Substantia nigra (tissue), 51 donors: ENCODE measurements at places on chromosomes 4 and X.

- no peak for DNase-seq
Measured at GRCh38 chr4:128322311-128322710, 34.7 kb upstream of the PGRMC2 start.

DNA sequence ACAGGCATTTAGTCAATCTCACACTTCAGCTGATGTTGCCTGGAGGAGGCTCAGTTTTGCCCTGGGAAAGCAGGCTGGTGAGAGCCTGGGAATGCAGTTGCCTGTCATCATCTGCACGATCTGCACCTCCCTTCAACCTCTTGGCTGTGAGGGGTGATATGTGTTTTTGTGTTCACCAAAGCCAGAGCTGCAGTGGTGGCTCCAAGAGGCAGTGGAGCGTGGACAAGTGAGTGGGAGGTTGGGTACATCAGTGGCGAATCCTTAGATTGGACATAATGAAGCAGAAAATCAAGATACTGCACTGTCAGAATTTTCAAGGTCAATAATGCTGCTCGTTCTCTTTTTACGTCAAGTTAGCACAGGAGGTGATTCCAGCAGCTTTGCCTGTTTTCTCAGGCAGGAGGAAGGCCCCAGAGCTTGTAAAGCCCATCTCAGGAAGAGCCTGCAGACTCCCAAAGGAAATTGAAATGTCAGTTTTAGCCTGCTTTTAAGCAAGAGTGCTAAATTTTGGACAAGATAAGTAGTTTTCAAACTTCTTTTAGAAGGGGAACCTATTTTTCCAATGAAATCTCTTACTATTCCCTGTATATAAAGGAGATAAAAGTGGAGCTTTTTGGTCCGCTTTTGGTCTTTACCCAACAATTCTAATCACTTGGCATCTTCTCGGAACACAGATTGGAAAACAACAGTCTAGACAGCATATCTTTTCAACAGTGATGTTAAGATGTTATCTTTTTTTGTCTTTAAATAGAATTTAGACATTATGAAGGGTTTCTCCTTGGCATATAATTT lies 92.8 kb downstream of the FRAS1 start:
- DNase-seq = no peak

GRCh38 chr4:129905256-129905655 lies 809.3 kb downstream of the C4orf33 start:
- no peak for DNase-seq

DNA sequence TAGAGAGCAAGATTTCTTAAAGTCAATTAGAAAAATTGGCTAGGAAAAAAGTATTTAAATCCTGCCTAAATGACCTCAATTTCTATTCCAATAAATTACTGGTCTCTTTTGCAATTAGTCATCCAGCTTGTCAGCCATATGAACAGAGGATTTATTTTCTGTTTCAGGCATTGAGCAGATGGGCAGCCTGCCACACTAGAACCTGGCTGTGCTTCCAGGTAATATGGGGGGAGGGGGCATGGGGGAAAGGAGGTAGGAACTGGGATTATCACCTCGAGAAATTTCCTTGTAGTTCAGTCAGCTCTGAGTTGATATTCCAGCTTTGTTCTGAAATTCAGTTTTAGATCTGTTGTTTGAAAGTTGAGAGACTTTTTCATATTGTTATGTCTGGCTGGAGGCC lies 206.3 kb upstream of the LCORL start:
- DNase-seq = no peak

DNA sequence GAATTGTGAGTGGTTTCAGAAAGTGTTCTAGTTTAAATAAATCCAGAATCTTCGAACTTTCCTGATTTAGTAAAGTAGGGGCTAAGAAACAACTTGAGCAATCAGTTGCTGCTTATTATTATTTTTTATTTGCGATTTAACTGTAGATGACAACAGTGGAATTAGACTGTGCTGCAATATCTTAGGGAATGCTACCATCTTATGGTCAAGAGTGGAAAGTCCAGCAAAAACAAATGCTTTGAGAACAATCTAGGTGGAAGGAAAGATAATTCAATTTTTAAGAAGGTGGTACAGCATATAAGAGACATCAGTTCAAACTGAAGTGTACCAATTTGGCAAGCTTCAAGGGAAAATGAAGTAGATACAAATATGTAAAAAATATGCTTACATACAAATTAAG lies 73.3 kb downstream of the CYLC1 start:
- no peak for DNase-seq

GRCh38 chr4:55125763-55126541 lies 557 bp upstream of the KDR start:
- no peak for DNase-seq

- DNase-seq = no peak
Measured at GRCh38 chr4:20403290-20403689, 151.6 kb downstream of the SLIT2 start.

DNA sequence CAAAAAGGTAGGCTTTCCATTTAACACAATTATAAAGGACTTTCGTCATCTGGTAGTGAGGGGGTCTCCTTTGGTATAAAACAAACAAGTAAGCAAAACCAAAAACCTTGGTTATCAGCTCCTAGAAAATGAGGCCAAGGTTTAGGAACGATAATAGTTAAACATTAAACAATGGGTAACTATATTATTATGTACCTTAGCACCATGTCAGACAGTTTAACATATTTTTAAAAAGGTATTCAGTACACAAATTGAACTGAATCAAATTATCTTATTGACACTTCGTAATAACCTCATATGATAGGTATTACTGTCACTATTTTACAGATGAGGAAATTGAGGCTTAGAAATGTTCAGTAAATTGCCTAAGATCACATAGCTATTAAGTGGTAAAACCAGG lies 32.1 kb upstream of the RAB9B start:
- no peak for DNase-seq

DNA sequence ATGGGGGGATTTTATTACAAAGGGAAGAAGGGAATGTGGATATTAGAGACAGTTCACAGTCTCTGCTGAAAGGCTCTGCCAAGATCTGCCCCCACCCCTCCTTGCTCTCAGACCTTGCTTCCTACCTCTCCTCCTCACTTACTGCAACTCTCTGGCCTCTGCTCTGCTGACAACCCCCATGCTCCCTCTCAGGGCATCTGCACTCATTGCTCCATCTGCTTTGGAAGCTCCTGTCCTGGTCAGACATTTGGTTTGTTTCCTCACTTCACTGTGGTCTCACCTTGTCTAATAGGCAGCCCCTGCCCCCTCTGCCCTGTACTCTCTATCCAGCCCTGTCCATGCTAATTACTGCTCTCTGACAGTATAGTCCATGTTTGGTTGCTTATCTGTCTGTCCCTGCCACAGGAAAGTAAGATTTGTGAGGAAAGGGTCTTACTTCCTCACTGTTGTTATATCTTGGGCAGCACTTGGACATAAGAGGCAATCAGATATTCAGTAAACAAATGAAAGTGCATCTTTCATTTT lies 189.3 kb downstream of the PTTG2 start:
- DNase-seq = no peak

GRCh38 chr4:156559346-156559745 lies 412.3 kb downstream of the PDGFC start:
- no peak for DNase-seq

DNA sequence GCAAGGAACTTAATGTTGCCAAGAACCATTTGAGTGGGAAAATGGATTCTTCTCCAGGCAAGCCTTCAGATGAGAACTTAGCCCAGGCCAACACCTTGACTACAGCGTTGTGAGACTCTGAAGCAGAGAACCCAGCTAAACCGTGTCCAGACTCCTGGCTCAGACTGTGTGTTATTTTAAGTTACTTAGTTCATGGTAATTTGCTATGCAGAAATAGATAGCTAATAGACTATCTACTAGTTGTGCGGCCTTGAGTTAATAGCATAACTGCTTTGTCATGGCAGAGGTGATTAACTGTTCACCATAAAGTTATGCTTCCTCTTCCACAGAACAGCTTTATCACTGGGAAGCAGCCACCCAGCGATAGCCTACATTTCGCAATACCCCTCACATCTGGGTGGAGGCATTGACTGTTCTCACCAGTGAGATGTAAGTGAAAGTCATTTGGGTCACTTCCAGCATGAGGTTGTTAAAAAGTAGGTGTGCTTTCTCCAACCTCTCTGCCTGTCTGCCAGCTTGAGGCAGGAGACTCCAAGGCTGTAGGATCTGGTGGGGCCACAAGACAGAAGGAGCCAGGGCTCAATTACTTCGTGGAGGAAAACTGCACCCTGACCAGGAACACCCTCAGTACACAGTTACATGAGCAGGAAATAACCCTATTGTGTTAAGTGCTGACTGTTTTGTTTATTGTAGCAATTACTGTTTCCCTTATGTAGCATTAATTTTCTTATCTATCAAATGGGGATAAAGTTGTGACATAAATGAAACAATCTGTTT lies 94.2 kb downstream of the GPAT3 start:
- no peak for DNase-seq

DNA sequence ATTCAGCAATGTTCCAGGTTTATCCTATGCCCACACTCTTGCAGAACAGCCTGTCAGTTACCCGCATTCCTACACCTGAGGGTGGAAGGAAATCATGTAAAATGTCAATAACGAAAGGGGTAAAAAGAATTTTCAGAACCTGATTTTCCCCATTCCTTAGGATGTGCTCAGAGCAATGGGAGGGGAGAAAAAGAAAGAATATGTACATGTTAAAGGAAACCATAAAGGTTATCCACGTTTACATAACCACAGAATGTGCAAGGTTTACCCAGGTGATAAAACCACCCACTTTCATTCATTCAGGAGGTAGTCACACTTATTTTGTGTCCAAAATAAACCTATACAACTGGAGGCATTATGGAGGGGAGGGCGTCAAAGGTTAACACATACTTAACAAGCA lies 335.5 kb downstream of the ZNF674 start:
- no peak for DNase-seq

GRCh38 chr4:99052902-99053301 lies 35.7 kb downstream of the ADH5 start:
- no peak for DNase-seq

- no peak for DNase-seq
Measured at GRCh38 chr4:186845137-186845842, 121.6 kb upstream of the FAT1 start.

GRCh38 chr4:10123227-10124101 lies 6.9 kb upstream of the WDR1 start:
- DNase-seq = no peak

- DNase-seq = no peak
Measured at GRCh38 chrX:2698604-2699003, 7.5 kb downstream of the CD99 start.

GRCh38 chr4:1021386-1022050 lies 10.1 kb downstream of the FGFRL1 start:
- DNase-seq = no peak

DNA sequence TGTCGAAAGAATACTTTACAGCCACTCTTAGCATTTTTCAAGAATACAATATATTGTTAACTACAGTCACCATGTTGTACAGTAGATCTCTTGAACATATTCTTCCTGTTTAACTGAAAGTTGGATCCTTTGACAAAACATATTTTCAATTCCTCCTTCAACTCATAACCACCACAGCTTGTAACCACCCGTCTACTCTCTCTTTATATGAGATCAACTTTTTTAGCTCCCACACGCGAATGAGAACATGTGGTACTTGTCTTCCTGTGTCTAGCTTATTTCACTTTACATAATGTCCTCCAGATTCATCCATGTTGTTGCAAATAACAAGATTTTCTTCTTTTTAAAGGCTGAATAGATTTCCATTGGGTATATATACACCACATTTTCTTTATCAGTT lies 338.3 kb upstream of the IGFBP7 start:
- DNase-seq = no peak

DNA sequence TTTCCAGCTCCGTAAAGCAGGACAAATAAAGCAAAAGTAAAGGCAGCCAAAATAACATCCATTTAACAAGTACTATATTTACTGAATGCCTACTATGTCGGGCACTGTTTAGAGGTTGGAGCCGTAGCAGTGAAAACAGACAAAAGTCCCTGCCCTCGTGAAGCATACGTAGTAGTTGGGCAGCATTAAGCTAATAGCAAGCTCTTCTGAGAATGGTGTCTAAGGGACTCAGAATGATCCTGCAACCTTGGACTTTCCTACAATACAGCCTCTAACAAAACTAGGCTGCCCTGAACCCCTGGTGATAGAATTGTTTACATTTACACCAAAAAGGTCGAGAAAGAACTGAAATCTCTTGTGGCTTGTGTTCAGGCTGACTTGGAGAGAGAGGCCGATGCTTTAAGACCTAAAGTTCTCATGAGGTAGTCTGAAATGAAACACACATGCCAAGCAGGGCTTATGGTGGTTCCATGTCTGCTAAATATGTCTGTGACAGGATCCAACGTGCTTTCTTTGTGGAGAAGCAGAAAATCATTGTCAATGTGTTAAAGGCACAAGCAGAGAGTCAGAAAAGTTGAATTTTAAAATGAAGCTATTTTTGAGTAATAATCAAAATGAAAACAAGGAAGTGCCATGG lies 898 bp upstream of the PDGFC start:
- DNase-seq = no peak

DNA sequence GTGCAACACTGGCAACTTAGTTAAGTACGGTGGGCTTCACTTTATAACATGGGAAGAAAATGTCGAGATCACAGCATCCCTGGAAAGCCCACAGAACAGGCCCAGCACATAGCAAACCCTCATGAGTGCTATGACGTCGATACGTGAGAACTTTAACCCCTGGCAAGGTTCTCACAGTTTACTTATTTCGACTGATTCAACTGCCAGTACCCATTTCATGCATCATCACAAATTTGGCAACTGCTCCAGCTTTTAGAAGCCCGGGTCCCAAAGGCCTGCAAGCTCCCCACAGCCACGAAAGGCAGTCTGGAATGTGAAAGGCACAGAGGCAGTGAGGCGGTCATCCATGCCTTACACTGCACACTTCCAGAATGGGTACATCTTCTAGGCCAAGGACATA lies 41.2 kb downstream of the RELL1 start:
- no peak for DNase-seq

DNA sequence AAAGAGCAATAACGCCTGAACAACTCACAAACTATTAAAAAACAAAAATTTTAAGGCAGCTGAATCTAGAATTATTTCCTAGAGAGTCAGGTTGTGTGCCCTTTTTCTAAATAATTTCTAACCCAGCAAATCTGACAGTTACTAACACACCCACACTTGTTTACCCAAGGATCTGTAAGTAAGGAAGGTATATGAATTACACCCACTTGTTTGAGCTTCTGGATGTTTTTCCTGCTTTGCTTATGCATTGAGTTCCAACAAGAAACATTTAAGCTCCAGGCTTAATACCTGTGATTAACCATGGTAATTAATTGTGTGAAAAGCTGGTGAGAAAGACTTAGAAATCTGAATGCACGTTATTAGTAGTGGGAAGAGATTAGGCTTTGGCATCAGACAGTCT lies 1.5 kb downstream of the NIPAL1 start:
- DNase-seq = no peak

GRCh38 chr4:40629401-40630334 lies at the start of gene RBM47:
Gene RBM47 (minus strand): TSS chr4:40629864. CDS start chr4:40438893, 190,971 bp downstream.
- peak; percentile 39 for DNase-seq

DNA sequence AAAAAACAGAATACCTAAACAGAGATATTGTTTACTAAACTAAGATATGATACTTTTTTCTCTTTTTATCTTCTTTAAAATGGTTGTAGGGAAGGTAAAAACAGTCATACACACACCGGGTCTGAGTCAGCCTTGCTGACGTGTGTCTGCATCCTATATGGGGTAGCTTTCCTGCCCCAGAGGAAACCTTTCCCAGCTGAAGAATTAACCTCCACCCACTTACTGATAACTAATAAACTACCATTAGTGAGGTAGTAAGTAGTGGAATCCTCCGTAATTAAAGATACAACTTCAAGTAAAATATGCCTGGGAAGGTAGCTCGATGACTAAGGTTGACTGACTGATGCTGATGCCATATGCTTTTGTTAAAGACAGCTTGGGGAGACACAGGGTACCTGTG lies 312.2 kb downstream of the DCTD start:
- no peak for DNase-seq
